NCI-H82 (cell line): ENCODE measurements at places on chromosomes 16 and 17.
A peak's percentile ranks its signal among the peaks of the same experiment; 100 is the strongest.

DNA sequence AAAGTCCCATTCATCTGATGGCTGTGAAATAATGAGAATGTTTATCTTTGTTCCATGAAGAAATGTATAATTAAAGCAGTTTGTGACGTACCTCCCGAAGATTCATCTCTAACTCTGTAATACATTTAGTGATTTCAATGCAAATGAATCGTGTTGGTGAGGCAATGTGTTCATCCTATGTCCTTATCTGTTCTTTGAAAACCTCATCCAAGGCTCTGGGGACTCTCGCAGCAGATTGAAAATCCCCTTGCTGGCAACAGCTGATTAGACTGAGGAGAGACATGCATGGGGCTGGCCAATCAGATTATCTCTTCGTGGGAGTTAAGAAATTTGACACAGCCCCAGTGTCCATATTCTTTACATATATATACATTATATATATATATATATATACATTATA lies 1095.4 kb upstream of the EEF2KMT start:
- DNase-seq, result peak; percentile 59

DNA sequence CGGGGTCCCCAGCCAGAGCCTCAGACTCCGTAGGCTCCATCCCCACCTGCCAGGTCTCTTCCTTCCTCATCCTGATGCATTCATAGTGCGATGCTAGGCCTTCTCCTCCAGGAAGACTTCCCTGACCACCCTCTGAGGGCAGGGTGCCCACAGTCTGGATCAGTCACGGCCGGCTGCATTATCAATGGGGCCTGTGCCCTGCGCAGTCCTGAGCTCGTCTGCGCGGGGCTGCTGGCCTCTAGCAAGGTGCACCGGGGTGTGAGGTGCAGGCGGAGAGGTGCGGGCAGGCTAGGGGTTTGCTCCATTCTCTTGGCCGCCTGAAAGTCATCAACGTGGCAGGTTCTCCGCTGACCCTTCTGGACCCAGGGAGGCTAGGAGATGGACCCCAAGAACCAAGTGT lies 56.9 kb upstream of the ACSF3 start:
- DNase-seq, result no peak

DNA sequence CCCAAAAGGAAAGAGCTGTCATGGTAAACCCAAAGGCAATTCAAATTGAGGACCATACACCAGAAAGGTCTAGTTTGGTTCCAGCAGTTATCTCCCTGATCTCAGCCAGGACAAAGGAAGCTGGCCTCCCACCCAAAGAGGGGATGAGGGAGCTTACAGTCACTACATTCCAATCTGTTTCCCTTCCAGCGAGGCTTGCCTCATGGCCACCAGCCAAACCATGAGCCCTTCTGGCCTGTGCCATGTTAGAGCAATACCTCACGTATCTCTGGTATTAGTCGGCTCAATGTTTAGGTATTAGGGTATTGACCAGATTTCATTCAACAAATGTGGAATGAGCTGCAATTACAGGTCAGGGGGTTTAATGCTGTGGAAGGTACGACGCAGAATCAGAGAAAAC lies 8.4 kb downstream of the NDUFAB1 start:
- no peak for DNase-seq

- DNase-seq, result no peak
Observed at GRCh38 chr16:48845261-48845660, 235.3 kb upstream of the N4BP1 start.
